Activated CD8-positive, alpha-beta memory T cell treated with anti-CD3 and anti-CD28 coated beads, Interleukin-2, amount 10 ng/mL, durations not matched to agents 7 days and 5 days (primary cell): ENCODE measurements at places on chromosomes 16 and 17.

DNA sequence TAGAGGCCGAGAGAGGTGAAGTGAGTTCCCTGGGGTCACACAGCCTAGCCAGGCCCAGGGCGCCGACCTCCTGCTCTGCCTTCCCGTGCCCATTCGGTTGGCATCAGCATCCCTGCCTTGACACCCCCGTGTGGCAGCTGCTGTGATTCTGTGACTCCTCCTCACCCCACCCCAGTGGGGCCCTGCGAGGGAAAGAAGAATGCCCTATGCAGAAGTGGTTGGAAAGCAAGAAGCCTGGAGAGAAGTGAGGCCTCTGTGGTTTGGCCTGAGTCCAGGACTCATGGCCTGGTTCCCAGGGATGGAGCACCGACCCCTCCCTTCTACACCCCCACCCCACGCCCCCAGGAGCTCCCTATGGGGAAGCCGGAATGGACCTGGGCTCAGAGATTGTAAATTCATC is 296.2 kb downstream of the SEC14L1 start:
- no peak for DNase-seq

DNA sequence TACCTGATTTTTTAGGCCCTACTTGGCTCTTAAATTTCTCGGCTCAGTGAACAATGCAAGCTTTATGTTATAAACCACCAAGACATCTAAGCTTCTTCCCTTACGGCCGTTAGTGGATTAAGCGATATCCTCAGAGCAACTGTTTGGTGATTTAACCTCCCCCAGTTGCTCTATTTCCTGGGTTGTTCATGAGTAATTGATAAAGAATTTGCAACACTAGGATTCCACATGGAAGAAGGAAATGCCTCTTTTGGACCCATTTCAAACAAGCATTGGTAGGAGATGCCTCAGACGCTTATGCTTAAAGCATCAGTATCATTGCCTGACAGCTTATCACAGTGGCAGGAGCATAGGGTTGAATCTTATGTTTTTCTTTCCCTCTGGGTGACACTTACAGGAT is 65.3 kb downstream of the RBFOX1 start:
- DNase-seq: no peak

DNA sequence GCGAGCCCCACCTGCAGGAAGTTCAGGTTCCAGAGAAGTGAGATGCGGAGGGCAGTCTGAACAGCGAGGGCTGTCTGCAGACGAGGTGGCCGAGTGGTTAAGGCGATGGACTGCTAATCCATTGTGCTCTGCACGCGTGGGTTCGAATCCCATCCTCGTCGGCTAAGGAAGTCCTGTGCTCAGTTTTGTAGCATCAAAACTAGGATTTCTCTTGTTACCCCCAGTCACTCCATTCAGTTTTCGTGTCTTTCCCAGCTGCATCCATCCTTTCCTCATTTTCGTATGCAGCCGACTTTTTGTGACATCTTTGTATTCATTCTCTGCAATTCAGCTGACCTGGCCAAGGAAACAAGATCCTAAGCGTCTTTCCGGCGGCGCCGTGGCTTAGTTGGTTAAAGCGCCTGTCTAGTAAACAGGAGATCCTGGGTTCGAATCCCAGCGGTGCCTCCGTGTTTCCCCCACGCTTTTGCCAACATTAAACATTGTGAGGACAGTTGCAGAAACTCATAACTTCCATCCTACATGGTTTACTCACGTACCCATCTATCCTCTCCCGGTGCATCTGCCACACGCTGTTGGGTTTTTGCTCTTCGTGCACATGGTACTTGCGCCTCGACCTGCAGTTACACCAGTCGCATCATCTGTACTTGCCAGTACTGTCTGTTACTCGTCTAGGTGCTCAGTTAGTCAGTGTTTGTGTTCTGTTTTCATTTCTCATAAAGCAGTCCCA is 3.0 kb downstream of the BORCS6 start:
- peak; percentile 97 for DNase-seq

DNA sequence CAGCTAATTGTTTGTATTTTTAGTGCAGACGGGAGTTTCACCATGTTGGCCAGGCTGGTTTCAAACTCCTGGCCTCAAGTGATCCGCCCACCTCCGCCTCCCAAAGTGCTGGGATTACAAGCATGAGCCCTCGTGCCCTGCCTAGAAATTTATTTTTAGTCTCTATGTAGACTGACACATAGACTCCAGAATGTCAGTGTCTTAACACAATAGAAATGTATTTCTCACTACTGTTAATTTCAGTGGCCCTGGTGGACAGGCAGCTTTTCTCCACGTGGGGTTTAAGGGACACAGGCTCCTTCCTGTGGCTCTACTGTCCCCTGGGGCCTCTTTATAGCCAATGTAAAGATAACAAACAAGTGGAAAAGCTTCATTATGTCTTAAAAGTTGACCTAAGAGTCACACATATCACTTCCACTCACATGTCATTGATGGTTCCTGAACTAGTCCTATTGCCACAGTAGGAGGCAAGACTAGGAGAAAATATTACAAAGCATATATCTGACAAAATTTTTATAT is 43.8 kb downstream of the COPRS start:
- no peak for DNase-seq

- no peak for DNase-seq
Observed at GRCh38 chr17:44601539-44601938, 44.3 kb downstream of the FZD2 start.

DNA sequence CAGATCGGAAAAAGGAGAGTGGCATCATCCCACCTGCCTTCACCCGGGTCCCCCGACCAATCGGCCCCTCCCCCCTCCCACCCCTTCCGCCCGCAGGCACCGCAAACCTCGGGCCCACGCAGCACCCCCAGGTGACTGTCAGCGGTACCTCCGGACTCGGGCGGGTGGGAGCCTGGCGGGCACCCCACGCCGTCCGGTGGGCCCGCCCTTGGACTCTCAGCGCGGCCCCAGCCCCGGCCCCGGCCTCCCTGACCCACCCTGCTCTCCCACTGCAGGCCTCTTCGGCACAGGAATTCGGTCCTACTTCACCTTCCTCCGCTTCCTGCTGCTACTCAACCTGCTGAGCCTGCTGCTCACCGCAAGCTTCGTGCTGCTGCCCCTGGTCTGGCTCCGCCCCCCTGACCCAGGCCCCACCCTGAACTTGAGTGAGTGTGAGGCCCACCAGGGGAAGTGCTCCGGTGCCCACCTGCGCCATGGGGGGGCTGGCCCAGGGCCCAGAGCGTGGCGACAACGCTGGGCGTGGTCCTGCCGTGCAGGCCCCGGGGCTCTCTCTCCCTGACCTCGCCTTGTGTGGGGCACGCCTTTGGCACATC is 1.6 kb downstream of the TMC8 start:
- DNase-seq: peak; percentile 91

GRCh38 chr17:81536299-81537290 is 8.4 kb downstream of the FSCN2 start:
- DNase-seq: no peak

DNA sequence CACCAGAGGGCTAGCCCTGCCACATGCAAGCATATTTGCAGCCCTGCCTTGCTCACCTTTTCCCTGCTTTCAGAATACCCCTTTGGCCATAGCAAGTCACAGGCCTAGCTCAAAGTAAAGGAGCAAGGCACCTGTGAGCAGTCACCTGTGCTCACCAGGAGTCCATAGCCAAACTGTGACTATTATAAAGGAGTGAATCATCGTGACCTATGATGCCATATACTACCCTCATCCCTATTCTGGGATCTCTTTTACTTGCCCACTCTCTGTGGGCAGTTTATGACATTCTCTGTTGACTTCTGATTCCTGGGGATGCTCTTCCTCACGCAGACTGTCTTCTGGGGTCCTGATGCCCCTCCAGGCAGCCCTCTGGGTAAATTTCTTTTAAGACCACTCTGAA is 200.5 kb upstream of the NLRP1 start:
- no peak for DNase-seq

DNA sequence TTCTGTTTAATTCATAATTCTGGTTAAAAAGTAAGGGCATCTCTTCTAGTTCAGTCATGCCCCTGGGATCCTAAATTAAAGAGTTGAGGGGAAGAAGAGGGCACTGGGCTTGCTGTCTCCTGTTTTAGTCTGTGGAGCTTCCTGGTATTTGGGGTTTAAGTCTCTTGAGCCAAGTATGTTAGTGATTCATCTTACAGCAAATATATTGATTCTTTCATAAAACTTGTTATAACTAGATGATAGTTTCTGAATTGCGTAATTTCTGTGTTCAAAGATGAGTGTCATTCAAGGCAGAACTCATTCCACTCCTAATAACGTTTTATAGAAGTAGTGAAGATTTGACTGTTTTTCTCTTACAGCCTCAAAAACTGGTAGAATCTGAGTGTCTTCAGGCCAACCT is 1.7 kb downstream of the TXNDC17 start:
- no peak for DNase-seq

- no peak for DNase-seq
Observed at GRCh38 chr16:11966173-11966572, 1.2 kb downstream of the TNFRSF17 start.

GRCh38 chr16:16120044-16120381 is 103.3 kb downstream of the ABCC6 start:
- no peak for DNase-seq

DNA sequence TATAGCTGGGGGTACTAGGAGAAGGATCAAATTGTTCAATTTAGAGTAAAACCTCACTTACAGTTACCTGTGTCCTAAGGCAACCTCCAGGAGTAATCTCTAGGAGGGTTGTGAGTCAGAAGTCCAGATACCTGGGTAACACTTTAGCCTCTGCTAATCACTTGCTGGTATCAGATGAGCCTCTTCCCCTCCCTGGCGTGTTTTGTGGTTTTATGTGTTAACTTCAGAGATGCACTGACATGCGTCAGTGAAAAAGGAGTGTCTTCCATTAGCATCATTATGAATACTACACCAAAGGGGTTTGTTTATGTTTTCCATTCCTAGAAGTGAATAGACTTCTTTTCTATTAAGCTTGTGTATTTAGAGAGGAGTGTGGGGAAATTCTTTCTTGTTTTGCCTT is 208.2 kb downstream of the FTO start:
- DNase-seq: peak; percentile 76

DNA sequence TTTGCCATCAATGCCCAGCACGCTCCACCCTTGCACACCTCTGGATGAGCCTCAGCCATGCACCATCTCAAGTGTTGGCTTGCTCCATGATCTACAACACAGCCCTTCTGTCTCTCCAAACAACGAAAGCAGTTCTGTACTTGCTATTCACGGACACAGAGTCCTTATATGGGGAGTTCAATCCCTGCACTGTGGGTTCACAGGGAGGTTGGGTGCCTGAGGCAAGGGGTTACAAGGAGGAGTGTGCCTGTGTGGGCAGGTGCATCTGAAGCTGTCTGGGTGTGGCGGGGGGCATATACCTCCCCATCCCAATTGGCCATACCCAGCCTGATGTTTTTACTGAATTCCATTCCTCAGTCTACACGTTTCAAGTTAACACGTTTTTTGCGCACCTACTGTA is 5.6 kb downstream of the RUNDC3A start:
- no peak for DNase-seq

DNA sequence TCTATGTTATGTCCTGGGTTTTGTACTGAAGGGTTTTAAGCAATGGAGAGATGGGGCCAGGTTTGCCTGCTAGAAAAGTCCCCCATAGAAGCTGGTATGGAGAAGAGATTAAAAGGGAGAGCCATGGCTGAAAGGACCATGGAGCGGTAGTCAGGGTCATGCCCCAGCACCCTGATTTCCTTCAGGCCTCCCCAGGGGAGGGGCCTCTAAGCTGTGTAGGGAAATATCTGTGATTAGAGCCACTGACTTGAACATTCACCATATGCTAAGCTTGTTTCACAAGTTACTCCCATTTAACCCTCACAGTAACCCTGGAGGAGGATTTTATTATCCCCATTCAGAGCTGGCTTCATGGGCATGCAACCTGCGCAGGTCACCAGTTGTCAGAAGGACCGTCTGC is 3.8 kb upstream of the ATP2A3 start:
- no peak for DNase-seq

DNA sequence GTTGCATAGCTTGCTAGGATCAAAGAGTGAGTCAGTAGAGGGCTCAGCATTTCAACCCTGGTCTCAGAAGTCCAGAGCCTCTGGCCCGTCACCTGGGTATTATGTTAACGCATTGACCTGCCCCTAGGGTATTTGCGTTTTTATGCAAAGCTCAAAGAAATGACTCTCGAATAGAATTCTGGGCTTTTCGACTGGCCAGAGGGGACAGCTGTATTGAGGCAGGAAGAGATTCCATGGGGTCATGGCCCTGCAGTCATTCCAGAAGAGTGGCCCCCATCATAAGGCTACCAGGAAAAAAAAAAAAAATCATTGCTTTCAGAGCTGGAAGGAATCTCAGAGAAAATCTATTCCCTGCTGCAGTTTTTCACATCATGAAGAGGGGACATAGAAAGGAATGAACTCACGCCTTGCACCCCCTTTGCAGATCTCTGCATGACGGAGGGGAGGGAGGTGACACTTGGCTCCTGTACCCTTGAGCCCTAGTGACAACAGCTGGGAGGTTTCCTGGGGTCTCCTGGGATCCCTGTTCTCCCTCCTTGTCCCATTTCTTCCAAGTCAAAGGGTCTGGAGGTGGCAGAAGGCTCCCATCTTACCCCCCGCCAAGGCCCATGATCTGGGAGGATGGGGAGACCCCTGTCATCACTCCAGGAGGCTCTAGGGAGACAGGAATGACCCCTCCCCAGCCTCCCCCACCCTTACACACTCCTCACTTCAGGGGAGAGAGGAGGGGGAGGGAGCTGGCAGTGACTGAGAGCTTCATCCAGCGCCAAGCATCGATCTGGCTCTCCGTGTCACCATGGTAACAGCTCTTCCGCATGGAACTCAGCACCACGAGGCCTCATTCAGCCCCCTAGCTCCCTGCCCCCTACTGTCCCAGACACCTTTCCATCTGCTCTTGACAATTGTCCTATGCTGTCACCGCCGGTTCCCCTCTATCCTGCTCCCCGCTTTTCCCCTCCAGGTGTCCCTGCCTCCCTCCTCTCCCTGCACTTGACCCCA is 35.8 kb downstream of the GP2 start:
- no peak for DNase-seq

- no peak for DNase-seq
Observed at GRCh38 chr16:1487395-1488053, 1.2 kb downstream of the PTX4 start.

DNA sequence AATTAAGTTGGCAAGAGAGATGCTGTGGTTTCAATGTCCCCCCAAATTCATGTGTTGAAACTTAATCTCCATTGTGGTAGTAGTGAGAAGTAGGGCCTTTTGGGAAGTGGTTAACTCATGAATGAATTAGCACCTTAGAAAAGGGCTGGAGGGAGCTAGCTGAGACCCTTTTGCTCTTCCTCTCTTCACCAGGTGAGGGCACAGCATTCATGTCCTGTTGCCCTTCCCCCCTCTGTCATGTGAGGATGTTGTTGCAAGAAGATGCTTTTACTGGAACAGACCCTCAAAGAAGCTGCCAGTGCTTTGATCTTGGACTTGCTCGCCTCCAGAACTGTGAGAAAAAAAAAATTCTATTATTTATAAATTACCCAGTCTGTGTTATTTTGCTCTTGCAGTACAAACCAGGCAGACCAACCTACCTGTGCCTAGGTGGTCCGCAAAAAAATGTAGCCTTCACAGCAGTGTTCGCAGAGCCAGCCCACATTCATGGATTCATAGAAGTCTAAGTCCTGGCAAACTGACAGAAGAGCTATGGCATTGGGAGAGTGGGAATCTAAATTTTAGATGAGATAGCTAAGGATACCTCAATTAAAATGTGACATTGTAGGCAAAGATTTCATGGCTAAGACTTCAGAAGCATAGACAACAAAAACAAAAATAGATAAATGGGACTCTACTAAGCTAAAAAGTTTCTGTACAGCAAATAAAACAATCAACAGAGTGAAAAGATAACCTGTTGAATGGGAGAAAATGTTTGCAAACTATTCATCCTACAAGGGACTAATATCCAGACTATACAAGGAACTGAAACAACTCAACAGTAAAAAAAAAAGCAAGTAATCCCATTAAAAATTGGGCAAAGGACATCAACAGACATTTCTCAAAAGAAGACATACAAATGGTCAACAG is 32.0 kb upstream of the ABCA5 start:
- peak; percentile 47 for DNase-seq

- DNase-seq: peak; percentile 82
Observed at GRCh38 chr16:57689762-57690558, 4.6 kb upstream of the DRC7 start.
